ENCODE measurements at places on chromosomes 7 and 10.

DNA sequence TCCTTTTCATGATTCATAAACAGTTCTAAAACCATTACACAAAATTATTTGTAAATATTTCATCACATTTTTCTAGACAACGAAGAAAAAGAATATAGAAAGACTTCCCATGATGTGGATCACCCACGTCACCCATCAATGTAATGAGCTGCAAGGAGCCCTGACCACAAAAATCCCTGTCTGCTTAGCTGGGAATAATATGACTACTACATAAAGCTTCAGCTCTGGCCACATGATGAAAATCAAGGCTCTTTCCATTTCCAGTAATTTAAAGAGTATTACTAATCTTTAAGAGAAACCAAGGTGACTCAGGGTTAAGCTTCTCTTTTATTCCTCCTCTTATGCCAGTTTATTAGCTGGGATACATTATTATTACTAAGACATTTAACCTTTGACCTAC lies 180.8 kb upstream of the CACNA2D1 start:
- no peak for DNase-seq

DNA sequence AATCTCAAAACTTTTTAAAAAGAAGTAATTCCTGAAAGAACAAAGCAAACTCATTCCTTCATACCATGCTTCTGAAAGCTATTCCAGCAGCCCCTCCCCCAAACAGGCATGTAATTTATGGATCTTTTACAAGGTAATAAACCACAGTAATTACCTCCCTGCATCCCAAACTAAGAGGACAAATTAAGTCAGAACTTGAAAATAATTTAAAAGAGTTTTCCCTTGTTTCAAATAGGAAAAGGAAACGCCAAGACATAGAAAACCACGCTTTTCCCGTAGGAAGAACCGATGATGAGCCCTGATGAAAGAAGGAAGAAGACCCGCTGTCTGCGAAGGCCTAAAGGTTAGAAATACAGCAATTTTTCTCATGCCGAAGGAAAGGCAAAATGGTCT lies 8.9 kb downstream of the HOXA4 start:
- no peak for DNase-seq

DNA sequence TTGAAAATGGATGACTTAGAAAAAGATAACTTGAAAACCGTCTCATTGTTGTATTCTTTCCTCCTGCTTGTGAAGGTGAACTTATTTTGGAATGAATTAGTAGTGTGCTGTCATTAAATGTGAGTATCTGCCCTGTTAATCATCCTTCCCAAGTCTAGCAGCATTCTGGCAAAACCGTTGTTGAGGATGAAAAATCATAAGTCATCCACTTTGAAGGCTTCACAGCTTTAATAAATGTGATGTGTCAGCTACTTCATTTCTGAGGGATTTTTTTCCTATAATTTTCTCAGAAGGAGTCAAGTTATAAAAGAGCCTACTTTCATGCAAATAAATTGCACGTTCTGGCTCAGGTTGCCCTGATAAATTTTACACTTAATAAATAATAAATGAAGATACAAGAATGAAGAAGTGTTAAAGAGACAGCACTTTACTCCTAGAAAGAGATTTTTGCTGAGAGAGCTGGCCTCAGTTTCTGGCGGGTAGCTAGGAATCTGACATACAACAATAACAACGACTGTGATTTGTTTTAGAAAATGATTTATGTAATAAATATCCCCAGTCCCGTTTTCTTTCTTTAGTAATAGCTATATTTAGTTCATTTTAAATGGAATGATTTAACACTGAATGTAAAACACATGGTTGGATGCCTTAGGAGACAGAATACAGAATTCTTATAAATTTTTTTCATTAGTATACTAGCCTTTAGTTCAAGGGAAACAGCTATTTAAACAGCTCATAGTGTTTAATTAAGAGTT lies 516.5 kb upstream of the KLF6 start:
- no peak for DNase-seq

GRCh38 chr10:2839081-2839725 lies 228.1 kb upstream of the PFKP start:
- peak; percentile 12 for DNase-seq

GRCh38 chr7:128231677-128232076 lies 9.4 kb upstream of the LEP start:
- DNase-seq: no peak

Measured in NCI-H187 treated with DMSO at 0.1 percent for 48 hours (cell line).